ENCODE measurements at places on chromosomes 7 and 10.

- DNase-seq = peak; percentile 81
Observed at GRCh38 chr7:84194484-84195271, at the start of gene SEMA3A. Gene SEMA3A (minus strand): TSS chr7:84194789. CDS start chr7:84194586, 203 bp downstream.

DNA sequence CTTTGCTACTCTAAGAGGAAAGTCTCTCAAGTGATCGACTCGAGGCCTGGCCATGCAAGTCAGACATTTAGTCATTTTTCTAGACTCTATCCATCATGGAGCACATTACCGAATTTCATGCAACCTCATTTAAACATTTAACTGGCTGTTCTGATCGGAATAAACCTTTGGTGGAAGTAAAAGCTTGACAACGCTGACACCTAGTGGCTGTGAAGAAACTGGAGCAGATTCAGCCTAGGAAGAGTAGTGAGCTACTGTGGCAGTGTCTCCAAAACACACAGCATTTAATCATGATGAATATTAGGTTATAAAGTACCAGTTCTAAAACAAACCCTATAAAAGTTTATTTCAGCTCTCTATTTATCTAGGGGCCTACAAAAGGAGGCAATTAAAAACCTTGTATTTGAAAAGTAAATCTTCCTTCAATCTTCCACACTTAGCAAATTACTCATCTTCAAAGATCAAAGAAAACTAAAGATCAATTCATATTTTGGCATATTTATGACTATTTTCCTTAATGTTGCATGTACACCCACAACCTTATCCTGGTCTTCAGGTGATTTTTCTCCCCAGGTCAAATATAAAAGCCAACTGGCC lies 175.0 kb downstream of the CTNNA3 start:
- DNase-seq = peak; percentile 69

DNA sequence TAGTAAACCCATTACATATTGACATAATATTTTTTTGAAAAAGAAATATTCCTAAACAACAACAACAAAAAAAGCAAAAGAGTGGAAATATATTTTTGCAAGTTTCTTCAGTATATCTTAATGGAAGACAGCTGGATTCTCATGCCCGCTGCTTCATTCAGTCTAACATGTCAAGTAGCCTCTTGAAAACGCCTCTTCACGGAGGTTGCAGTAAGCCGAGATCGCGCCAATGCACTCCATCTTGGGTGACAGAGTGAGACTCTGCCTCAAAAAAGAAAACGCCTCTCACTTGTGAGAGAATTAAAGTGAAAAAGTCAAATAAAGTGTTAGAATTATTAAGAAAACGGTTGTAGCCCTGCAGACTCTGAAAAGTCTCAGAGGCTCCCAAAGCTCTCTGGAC lies 1.3 kb downstream of the CUTC start:
- no peak for DNase-seq

GRCh38 chr10:21172930-21173801 lies 276.1 kb upstream of the NEBL start:
- no peak for DNase-seq

DNA sequence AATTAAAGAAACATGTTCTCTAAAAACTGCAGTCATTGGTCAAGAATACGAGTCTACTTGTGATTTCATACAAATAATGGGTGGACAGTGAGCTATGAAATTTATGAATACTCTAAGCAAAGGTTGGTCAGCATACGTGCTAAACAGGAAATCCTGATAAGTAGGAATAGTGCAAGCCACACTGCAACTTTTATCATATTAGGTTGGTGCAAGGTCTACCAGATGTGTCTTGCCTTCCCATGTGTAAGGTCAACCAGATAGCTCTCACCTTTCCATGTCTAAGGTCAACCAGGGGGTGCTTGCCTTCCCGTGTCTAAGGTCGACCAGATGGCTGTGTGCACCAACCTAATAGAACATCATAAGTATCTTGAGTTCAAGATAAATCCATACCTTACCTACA lies 2.0 kb upstream of the ITGB1 start:
- DNase-seq = no peak

- DNase-seq = no peak
Observed at GRCh38 chr10:123896246-123896927, 4.8 kb upstream of the CPXM2 start.

- DNase-seq = peak; percentile 48
Observed at GRCh38 chr7:101816595-101817470, 593 bp upstream of the CUX1 start.

- DNase-seq = no peak
Observed at GRCh38 chr7:123738356-123738755, 10.4 kb downstream of the WASL start.

DNA sequence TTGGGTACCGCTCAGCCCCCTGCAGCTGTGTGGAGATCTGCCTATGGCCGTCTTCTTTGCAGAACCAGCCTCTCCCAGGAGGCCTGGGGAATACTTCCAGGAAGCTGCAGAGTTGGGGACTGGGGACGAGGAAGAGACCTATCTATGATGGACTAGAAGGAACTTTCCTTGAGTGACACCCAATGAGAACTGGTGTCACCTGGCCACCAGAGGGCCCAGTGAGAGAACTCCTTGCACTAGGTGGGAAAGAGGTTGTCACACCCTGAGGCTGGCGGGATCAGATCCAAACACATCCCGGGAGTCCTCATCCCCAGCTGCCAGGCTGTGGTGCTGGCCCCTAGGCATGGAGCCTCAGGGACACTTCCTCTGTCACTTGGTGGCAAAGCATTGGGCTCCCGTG lies 4.9 kb upstream of the GRID2IP start:
- no peak for DNase-seq

- no peak for DNase-seq
Observed at GRCh38 chr7:114530057-114530611, 115.5 kb downstream of the FOXP2 start.

DNA sequence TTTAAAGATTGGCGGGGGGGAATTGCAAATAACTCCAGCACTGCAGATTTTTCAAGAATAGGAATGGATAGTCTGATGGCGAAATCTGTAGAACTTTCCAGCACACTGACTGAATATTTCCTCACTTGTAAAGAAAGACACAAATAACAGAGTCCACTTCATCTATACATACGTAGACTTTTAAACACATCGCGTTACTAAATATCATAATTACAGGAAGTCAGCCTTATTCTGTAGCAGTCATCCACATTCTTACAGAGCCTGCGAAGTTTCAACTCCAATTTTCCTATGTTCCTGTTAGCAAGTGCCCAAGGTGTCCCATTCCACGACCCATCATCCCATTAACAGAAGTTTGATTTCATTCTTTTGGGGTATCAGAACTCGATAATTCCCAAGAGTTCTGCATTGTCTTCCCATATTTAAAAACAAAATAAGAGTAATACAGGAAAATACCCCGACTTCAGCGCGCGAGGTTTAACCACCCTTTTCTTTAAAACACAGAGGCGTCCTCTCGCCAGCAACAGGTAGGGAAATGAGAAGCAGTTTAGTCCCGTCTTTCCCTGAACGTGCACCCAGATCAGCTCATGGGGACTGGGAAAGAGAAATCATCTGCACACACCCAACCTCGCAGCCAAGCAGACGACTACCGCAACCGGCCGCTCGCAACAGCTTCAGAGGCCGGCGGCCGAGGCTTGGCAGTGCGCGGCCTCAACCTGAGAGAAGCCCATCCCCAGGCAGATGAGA lies 880 bp downstream of the HERC4 start:
- no peak for DNase-seq

DNA sequence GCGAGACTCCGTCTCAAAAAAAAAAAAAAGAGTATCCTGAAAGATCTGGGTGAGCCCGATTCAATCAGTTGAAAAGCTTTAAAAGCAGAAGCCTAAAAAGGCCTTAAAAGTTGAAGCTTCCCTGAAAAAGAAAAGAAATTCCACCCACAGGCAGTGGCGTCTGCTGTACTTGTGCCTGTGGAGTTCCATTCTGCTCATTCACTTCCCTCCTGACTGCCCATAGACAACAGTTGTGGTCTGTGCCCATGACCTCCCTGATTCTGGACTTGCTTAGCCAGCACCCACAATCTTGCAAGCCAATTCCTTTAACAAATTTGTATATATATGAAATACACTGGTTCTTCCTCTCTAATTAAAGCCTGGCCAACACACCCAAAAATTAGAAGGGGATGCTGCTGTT lies 141.7 kb downstream of the DLG5 start:
- DNase-seq = no peak

All from SK-MEL-5 (cell line).